EH (cell line): ENCODE measurements at places on chromosomes 11 and 22.

DNA sequence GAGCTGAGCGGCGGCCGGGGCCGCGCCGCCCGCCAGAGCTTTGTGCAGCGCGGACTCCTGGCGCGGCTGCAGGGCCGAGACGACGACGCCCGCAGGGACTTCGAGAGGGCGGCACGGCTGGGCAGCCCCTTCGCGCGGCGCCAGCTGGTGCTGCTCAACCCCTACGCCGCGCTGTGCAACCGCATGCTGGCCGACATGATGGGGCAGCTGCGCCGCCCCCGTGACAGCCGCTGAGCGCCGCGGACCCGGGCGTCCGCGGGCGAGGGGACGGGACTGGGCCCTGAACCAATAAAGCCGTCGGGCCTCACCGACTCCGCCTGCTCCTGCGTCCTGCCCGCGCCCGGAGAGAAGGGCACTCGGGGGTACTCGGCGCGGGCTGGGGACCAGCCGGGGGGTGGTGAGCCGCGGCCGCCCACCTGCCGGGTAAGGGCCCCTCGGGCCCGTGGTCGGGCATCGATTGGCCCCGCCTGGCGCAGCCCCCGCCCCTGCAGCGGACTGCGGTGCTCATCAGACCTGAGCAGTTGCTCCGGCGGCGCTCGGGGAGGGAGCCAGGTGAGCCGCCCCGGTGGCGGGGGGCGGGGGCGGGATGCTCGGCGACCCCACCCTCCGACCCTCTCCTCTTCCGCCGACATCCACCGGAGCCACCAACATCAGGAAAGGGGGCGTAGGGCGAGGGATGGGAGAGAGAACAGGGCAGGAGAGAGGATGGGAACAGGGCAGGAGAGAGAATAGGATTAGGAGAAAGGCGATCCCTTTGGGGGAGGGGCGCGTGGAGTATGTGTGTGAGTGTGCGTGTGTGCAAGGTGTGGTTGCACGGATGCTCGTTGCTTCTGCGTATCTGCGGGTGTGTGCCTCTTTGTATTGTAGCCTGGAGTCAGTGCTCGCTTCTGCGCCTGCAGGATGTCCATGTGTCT lies at the start of gene TMEM25:
Gene TMEM25 (plus strand): TSS at position 510 of the 914 bp plus-strand sequence. CDS start 610 bp downstream, outside the sequence.
- peak; percentile 52 for DNase-seq

DNA sequence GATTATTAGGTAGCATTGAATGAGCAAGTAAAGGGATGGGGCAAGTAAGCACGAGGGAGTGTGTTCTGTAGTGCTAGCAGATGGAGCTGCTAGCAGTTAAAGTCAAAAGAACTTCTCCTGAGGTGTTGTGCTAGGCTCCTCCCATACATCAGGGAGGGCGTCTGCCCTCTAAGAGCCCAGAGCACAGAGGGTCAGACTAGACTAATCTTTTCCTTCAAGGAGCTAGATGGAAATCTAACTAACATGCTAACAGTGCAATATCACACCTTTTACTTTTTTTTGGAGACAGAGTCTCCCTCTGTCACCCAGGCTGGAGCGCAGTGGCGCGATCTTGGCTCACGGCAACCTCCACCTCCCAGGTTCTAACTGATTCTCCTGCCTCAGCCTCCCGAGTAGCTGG lies 3.2 kb upstream of the PLA2G6 start:
- no peak for DNase-seq

DNA sequence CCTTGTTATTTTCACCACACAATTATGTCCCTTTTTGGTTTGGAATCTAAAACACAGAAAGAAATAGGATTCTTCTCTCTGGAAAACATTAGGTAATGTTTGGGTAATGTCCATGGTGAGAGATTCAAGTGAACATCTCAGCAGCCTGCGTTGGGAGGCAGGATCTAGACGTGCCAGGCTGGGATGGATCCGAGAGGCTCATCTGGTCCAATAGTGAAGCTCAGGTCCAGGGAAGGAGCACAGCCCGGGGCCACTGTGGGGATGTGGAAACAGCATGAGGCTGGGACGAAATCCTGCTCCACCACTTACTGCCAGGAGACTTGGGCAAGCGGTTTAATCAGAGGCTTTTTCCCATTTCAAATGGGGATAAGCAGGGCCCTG lies 109.9 kb downstream of the CSNK2A3 start:
- DNase-seq: no peak

DNA sequence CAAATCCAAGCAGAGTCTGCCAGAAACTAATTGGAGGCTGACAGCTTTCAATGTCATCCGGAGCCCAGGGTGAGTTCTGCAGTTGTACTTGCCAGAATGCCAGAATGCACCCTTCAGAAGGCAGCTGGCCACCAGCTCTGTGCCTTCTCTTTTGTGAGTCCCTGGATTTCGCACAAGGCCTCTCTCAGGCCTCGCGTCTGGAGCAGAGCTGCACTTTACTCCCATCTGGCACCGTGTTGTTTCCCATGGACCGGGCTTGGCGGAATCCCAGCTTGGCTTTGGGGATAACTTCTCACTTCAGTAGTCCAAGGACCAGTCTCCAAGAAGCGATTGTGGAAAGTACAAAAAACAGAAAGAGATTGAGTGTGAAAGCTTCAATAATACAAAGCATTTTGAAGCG lies 451.3 kb upstream of the KIRREL3 start:
- no peak for DNase-seq

DNA sequence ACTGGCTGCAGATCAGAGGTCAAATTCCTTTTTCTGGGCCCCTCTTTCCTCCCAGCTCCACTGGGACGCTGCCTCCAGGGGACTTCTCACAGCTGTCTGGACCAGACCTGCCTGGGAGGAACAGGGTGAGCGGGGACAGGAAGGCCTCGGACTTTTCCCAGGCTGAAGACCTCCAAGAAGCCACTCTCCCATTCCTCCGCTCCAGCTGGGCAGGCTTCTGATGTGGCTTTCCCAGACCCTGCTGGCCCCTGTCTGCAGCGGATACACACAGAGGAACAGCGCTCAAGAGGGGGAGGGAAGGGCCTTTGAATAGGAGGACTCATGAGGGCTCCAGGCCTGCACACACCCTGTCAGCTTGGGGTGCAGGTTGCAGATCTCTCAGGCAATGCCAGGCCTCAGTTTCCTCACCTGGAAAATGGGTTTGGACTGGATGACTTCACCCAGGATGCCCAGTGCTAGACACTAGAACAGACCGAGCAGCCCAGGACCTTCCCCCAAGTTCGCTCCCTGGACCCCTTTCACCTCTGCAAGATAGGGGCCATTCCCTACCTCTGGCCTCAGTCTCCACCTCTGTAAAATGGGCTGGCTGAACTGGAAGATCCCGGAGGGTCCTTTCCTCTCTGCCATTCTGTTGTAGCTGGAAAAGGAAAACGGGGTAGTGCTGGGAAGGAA lies 36.6 kb downstream of the MB start:
- no peak for DNase-seq

DNA sequence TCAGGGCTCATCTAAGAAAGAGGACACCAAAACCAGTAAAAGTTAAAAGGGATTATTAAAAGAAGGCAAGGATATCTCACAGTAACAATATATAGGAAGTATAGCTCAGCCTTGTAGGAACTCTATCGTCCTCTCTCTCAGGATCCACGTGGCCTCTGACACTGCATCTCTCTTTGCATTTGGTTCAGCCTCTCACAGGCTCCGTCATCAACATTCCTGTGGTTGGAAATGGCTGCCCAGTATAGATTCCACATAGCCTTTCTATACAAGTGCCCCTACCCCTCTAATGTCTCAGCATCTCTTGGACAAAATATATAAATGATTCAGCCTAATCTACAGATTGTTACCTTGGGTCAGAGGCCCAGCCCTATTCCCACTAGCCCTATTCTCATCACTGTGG lies 101.3 kb upstream of the DBX1 start:
- peak; percentile 7 for DNase-seq

GRCh38 chr11:20084921-20085814 lies 75.1 kb downstream of the DBX1 start:
- DNase-seq: no peak

DNA sequence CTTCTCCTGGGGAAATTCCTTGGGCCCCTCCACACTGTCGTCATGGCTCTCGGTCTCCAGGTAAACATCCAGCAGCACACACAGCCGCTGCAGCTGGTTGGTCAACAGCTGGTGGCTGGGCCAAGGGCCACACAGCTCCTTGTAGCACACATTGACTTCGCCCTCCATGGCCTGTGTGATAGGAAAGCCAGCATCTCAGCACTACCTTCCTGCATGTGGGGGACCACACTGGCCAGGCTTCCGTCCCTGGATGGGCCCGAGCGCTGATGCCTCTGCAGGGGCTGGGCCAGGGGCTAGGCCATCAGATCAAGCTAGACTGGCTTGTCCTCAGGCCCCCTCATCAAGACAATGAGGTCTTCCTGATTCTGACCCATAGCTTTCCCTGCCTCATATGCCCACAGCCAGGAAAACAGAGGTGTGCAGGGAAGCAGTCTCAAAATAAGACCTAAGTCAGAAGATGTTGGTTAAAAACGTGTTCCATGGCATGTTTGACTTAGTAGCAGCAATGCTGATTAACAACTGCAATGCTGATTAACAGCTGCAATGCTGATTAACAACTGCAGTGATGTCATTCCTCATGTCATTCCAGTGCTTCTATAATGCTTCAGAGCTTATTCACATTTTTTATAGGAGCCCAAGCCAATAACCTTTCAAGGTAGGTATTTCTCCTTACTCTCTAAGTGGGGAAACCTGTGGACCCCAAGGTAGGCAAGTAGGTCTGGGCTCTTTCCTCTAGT lies 31.3 kb downstream of the NEFH start:
- no peak for DNase-seq

- no peak for DNase-seq
Observed at GRCh38 chr11:114401311-114401710, 845 bp downstream of the RBM7 start.

- no peak for DNase-seq
Observed at GRCh38 chr22:46911346-46911745, 148.9 kb downstream of the TBC1D22A start.

DNA sequence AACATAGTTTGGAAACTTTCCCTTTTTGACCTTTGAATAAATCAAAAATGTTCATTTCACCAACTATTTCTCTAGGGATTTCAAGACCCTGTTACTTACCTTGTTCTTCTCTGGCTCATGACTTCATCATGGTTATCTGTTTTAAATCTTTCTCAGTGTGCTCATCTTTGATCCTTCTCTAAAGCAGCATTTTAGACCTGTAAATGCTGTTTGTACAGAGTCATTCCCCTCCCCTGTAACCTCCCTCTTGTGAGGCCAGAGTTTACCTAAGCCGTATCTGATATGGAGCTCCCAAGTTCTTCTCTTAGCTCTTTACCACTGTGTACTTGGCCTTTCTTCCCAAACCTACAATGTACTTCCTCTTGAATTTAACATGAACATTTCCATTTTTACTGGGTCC lies 56.0 kb downstream of the ACER3 start:
- DNase-seq: no peak

DNA sequence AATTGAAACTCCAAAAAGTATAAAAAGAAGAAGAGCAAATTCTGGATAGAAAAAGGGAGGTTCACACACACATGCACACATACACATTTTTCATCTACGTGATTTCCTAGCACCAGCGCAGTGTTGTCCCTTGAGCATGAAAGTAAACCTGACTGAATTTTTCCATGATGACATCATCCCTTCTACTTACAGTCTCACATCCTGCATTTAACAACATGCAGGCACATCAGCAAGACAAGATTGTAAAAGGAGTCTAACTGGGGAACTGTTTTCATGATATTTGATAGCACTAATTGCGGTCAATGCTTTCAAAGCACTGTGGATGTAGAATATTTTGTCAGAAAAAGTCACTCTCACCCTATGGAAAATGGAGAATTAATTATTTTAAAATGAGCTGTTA lies 36.6 kb downstream of the GAS2 start:
- DNase-seq: peak; percentile 25

DNA sequence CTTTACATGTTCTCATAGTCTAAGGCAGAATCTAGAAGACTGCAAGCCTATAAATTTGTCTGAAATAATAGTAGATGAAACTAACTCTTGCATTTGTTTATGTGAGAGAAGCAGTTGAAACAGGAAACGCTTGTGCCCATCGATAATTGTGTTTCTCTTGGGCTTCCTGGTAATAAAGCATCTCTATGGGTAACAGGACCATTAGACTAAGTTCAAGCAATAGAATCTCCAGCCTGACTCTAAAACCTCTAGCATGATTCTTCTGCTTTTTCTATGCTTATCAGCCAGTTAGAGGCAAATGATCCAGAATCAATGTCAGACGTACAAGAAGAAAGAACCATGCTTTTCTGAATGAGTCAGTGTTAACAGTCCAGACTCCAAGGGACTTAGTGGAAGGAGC lies 1734.4 kb downstream of the LRRC4C start:
- DNase-seq: no peak

- no peak for DNase-seq
Observed at GRCh38 chr22:20271114-20271994, 3.2 kb upstream of the RTN4R start.

DNA sequence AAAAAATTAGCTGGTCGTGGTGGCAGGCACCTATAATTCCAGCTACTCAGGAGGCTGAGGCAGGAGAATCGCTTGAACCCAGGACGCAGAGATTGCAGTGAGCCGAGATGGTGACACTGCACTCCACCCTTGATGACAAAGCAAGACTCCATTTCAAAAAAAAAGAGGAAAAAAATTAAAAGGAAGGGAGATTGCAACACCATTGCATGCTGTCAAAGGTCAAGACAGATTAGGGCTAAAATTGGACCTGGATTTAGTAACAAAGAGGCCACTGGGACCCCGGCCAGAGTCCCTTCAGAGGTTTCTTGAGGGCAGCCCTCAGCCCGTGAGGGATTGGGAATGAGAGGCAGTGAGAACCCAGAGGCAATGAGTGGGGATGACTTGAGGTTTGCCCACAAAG lies 8.2 kb upstream of the MAFF start:
- no peak for DNase-seq

DNA sequence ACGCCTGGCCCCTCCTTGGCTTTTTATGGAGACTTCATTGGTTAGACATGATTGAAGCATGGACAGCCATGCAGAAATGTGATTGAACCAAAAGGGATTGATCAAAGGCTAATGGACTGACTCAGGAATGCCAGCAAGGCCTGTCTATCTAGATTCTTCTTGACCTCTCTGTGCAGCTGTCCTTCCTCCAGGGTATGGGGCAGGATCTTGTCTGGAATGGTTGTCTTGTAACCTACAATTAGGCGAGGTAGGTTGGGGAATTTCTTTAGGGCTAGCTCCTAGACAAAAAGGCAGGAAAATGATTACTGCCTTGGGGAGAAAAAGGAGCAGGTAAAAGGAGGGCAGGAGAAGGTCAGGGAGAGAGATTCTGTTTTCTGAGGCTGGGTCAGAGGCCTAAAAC lies 59.6 kb upstream of the INCENP start:
- no peak for DNase-seq

- DNase-seq: peak; percentile 88
Observed at GRCh38 chr11:130383344-130384211, 44.8 kb downstream of the ADAMTS8 start.

GRCh38 chr11:2399488-2400068 lies 972 bp upstream of the TSSC4 start:
- no peak for DNase-seq

GRCh38 chr22:40668611-40669411 lies 10.5 kb upstream of the MCHR1 start:
- peak; percentile 97 for DNase-seq

DNA sequence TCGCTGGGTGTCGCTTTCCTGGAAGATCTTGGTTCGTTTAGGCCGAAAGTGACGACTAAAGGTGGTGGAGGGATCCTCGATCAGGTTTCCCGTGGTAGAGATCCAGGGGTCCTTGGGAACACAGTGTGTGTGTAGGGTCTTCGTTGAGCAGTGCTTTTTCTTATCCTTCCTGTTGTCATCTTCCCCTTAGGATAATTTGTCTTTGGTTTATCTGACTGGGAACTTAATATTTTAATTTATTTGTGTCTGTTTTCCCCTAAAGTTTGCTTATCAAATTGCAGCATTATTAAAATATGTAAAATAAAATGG lies 403 bp downstream of the RBM7 start:
- no peak for DNase-seq

- DNase-seq: no peak
Observed at GRCh38 chr11:96095884-96096303, 172.0 kb upstream of the MTMR2 start.

GRCh38 chr11:82610671-82611070 lies 123.0 kb downstream of the FAM181B start:
- no peak for DNase-seq
